Tibial artery (tissue), 4 donors: ENCODE measurements at places on chromosomes 5 and 9.

GRCh38 chr5:144120661-144121180 lies 49.7 kb downstream of the YIPF5 start:
- no peaks in the 10 kb centered on the region for H3K4me1 ChIP-seq
- H3K4me3 ChIP-seq: no peak overlapping the region
- DNase-seq: no peak
- H3K27ac ChIP-seq: no peak overlapping the region
- H3K27me3 ChIP-seq: no peaks in the 10 kb centered on the region

DNA sequence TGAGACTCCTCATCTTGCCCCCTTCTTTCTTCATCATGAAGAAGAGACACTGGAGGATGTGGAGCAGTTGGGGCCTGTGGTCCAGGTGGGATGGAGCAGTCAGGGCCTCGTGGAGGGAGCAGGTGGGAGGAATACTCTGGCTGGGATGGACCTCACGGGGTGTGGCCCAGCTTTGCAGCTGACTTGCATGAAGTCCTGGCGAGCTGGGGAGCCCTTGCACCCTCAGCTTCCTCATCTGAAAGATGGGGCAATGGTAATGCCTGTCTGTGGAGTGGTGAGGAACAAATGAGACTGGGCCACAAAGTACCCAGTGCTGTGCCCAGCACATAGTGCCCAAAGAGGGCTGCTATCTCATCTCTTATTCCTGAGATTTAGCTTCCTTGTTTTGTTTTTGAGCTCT lies 91.5 kb downstream of the DAB2IP start:
- peaks cover 95% of the 10 kb centered on the region for H3K4me1 ChIP-seq
- peak overlapping the region; percentile 59 for H3K4me3 ChIP-seq
- no peaks in the 10 kb centered on the region for H3K27me3 ChIP-seq
- no peak for DNase-seq

DNA sequence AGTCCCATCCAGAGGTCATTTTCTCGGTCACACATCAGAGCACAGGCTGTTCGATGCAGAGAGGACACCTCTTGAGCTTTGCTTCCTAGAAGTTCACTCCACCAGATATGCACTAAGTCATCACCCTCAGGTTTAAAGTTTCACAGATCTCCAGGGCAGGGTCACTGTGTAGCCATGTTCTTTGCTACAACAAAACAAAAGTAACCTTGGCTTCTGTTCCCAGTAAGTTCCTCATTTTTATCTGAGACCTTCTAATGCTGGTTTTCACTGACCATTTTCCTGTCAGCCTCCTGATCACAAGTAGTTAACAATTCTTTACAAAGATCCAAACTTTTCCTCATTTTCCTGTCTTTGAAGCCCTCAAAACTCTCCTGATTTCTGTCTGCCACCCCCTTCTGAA lies 97.5 kb upstream of the CTSV start:
- H3K27me3 ChIP-seq: no peaks in the 10 kb centered on the region
- no peak overlapping the region for H3K27ac ChIP-seq
- no peaks in the 10 kb centered on the region for H3K4me1 ChIP-seq
- H3K4me3 ChIP-seq: no peak overlapping the region
- no peak for DNase-seq

DNA sequence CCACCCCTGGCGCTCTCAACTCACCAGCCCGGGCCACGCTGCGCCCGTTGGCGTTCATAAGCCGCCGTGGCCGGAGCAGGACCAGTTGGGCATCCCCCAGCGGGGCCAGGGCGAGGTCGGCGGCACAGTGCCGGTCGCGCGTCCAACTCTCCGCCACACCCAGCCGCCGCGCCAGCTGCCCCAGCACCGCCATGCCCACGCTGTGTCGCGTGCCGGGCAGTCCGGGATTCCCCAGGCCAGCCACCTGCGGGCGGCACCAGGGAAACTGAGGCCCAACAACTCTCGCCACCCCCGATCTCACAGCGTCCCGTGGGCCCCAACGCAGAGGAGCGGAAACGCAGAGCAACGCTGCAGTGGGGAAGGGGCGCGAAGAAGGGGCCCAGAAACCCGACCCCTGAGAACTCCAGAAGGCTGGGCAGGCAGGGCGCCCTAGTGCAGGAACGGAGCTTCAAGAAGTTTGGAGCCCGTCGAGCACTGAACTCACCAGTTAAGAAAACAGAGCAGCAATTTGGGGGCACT lies 453 bp downstream of the PTRH1 start:
- DNase-seq: no peak
- H3K27me3 ChIP-seq: no peaks in the 10 kb centered on the region
- H3K4me1 ChIP-seq: peaks cover 18% of the 10 kb centered on the region
- peak overlapping the region; percentile 81 for H3K27ac ChIP-seq

- no peak for DNase-seq
- H3K27ac ChIP-seq: no peak overlapping the region
- no peaks in the 10 kb centered on the region for H3K36me3 ChIP-seq
- H3K4me1 ChIP-seq: no peaks in the 10 kb centered on the region
- H3K27me3 ChIP-seq: no peaks in the 10 kb centered on the region
These were observed 73.9 kb downstream of the KLF9 start for GRCh38 chr9:70340572-70340971.

DNA sequence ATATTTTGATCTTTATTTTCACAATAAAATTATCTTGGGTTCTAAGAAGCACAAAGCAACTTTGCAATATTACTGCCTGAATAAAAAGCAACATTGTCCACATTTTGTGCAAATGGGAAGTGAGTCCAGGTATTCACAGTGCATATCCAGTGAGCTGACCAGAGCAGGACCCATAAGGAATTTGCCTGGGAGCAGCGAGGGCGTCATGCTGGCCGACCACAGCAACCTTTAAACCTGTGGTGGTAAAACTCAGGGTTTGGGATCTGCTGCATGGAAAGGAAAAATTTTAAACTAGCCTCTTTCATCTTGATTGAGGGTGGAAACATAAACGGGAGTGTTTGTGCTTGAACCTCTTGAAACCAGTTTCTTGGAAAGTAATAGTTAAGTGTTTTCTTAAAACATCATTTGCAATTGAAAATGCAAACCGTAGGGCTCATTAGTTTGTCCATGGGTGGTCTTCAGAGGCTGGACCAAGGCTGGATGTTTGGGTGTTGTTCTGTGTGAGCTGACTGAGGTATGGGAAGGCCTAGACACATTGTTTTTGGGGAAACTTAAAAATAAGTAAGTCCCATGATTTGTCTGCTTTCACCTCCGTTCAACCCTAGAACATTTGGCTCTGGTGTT lies 85.0 kb upstream of the ANKH start:
- H3K4me1 ChIP-seq: no peaks in the 10 kb centered on the region
- no peaks in the 10 kb centered on the region for H3K36me3 ChIP-seq
- no peak for DNase-seq
- H3K27me3 ChIP-seq: no peaks in the 10 kb centered on the region

GRCh38 chr5:133473291-133473690 lies 139.1 kb downstream of the FSTL4 start:
- H3K4me1 ChIP-seq: no peaks in the 10 kb centered on the region
- no peaks in the 10 kb centered on the region for H3K36me3 ChIP-seq
- no peak overlapping the region for H3K4me3 ChIP-seq
- no peak for DNase-seq
- no peak overlapping the region for H3K27ac ChIP-seq
- H3K27me3 ChIP-seq: no peaks in the 10 kb centered on the region

GRCh38 chr9:135302329-135303279 lies 177.0 kb upstream of the PPP1R26 start:
- no peaks in the 10 kb centered on the region for H3K4me1 ChIP-seq
- no peak overlapping the region for H3K27ac ChIP-seq
- H3K36me3 ChIP-seq: no peaks in the 10 kb centered on the region
- no peak for DNase-seq

DNA sequence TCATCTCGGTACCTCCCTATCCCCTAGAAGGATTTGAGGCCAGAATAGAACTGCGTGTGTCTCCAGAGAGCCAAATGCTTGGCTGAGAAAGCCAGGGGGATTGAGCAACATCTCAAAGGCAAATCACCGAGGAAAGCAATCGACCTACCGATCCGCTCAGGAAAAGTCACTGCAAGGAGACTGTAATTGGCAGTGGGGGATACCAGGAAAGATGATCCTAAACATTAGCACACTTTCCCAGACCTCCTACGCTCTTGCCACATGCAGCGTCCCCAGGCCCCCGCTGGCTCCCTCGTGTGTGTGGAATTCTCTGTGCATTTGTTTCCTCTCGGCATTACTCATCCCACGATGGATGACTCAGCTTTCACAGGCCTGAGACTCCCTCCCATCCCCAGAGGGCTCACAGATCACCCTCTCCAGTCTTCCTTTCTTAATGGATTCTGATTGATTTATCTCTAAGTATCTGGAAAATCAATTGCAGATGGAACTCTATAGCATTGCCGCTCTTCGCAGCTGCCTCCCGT lies 82.2 kb upstream of the ICE1 start:
- H3K4me3 ChIP-seq: peak overlapping the region; percentile 34
- no peaks in the 10 kb centered on the region for H3K27me3 ChIP-seq
- no peaks in the 10 kb centered on the region for H3K36me3 ChIP-seq
- H3K27ac ChIP-seq: peak overlapping the region; percentile 85
